ENCODE measurements at places on chromosomes 7 and 10. TPM values are rescaled to one million over a fixed set of nuclear protein-coding genes. Genes with fewer than 3 reads are reported as not detected.

FAM237B gene
- polyA plus RNA-seq, result not detected

POT1 gene
- 11.7 TPM for polyA plus RNA-seq

PTEN gene
- 29.6 TPM for polyA plus RNA-seq

GRCh38 chr7:81150951-81151361 is 232.1 kb upstream of the SEMA3C start:
- DNase-seq, result peak; percentile 58

DNA sequence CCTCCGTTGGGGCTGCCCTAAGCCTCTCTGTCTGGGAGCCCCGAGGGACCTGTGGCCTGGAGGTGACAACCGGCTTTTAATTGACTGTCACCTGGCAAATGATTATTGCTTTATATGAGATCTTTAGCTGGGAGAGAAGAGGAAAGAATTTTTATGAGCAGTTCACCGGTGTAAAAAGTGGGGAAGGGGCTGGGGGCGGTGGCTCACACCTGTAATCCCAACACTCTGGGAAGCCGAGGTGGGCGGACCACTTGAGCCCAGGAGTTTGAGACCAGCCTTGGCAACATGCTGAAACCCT is 2.6 kb upstream of the COX19 start:
- DNase-seq, result no peak

DNA sequence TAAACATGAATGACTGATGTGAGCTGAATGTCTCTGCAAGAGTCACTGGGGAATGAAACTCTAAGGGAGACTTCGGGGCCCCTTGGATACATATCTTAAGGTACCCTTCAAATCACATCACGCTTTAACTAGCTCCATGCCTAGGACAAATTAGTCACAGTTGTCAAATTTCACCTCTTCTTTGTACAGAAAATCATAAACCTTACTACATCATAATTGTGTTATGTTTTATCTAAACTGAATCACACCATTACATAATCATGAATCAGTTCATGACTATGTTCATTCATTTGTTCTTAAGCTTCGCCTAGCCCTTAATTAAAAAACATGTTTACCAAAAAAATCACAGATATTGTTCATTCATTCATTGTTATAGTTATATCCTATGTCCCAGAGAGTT is 2.1 kb upstream of the SLC13A1 start:
- no peak for DNase-seq

DNA sequence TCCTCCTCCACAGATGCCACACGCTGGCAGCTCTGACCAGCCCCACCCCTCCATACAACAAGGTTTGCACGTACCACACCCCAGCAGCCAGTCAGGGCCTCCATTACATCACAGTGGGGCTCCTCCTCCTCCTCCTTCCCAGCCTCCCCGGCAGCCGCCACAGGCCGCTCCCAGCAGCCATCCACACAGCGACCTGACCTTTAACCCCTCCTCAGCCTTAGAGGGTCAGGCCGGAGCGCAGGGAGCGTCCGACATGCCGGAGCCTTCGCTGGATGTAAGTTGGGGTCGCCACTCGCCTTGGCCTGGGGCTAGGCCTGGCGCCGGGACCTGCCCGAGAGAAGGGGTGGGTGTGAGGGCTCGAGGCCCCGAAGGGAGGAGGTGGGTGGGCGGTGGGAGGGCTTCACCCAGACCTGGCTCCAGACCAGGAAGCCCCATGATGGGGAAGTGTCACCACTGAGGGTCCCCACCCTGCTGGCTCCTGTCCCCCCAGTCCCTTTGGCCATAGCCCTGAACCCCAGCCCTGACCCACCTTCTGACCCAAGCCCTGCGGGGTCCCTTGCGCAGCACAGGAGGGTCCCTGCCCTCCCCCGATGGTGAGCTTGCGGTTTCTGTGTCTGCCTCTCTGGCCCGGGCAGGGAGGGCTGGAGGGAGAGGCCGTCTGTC is 36.2 kb upstream of the PPIF start:
- DNase-seq, result no peak

GRCh38 chr7:151865070-151865670 is 11.7 kb downstream of the PRKAG2 start:
- no peak for DNase-seq

DNA sequence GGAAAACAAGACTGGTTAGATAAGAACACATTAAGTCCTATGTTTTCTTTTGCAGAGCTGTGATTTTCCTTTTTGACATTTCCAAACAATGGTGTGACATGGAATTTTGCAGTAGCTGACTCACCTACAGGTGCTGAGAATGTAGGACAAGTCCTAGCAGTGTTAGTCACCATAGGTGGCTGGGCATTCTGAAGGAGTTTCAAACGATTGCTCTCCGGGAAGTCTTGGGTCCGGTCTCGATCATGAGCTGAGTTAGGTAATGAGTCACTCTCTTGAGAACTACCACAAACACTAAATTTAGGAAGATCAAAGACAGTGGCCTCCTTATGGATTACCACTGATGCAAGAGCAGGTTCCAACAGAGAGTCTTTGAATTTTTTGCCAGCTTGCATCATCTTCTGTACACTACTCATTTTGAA is 3.6 kb downstream of the FIGNL1 start:
- no peak for DNase-seq

GRCh38 chr7:77827999-77828398 is 29.4 kb downstream of the PHTF2 start:
- no peak for DNase-seq
